Stimulated activated CD8-positive, alpha-beta memory T cell treated with anti-CD3 and anti-CD28 coated beads, Interleukin-4, amount 100 ng/mL, for 1 hour (primary cell): ENCODE measurements at places on chromosomes 3 and 15.

- no peak for DNase-seq
Observed at GRCh38 chr3:173745952-173746682, 348.6 kb downstream of the NLGN1 start.

DNA sequence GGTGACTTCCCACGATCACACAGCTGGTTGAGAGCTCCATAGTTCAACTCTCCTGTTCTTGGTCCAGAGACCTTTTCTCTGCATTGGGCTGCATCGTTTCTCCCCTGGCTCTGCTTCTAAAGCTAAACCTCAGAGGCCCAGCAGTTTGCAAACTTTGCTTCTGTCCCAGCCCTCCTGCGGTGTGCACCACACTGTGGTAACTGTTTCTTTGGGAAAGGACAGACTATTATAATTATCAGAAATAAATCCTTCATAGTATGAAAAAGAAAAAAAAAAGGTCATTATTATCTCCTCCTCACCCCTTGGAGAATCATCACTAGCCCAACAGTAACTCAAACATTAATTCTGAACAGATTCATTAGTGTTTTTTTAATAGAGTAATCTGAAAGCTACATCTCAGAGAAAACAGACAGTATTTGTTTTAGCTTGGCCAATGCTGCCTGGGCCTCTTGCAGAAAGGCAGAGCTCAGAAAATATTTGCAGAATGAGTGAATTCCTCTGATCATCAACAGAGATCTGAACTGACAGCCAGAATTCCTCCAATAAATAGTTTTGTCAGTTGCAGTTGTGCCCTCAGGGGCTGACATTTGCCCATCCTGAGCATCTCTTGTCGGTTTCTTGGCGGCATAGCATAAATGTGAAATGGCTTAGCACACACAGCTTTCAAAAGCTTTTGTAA is 52.9 kb downstream of the BFSP2 start:
- DNase-seq: no peak

DNA sequence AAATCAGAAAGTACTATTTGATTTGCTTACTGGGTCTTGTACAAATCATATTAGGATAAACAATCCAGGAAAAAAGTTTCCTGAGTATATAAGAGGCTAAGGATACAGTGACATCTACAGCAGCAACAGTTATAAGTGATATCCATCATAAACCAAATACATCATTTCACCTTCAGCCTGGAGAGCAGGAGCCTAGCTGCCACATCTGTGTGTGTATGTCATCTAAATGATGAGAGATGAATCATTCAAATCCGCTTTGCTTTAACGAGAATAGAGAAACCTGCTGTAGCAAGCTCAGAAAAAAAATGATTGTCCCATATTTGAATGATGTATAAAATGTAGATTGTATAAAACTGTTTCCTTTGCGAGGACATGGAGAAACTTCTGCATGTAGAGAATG is 841.4 kb downstream of the SI start:
- DNase-seq: no peak

GRCh38 chr3:22988566-22988965 is 214.6 kb upstream of the UBE2E2 start:
- no peak for DNase-seq

DNA sequence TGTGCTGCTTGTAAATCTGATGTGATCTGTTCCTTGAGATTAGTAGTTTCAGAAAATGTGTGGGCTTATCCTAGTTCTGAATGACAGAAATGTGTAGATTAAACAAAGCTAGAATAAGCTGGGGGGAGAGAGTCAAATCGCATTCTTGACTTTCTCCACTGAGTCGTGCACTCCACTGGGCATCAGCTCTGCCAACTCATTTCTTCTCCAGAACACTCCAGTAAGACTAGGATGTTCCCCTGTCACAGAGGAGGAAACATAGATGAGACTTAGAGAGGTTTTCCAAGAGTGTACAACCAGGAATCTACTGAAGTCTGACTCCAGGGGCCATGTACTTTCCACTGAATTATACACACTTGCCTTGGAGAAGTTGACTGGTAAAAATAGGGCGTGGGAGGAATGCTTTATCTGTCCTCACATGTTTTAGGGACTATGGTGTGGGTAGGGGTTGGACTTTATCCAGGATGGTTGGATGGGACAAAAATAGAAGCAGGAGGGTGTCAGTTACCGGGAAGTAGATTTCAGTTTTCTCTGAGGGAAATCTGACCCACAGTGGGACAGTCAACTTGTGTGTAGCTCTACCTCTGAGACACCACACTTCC is 298.2 kb downstream of the UBE2E2 start:
- no peak for DNase-seq
